ENCODE measurements at places on chromosomes 1 and 21. TPM values are rescaled to one million over a fixed set of nuclear protein-coding genes. Genes with fewer than 3 reads are reported as not detected.

Gene CRYZL1
- 46.4 TPM for total RNA-seq

Gene CFHR3
- total RNA-seq = not detected

Gene HSD3B2
- not detected for total RNA-seq

Gene SH2D5
- total RNA-seq = 0.09 TPM

Gene C1QTNF12
- total RNA-seq = 14.2 TPM

Gene ILF2
- 245 TPM for total RNA-seq

Gene ERICH3
- not detected for total RNA-seq

Gene PALMD
- not detected for total RNA-seq

Gene LCK
- 254 TPM for total RNA-seq

Gene CD48
- total RNA-seq = 215 TPM

Gene GFI1
- total RNA-seq = 96.5 TPM

Gene AGT
- not detected for total RNA-seq

Gene CCDC27
- total RNA-seq = not detected

Gene SELENBP1
- not detected for total RNA-seq

Gene S100A9
- not detected for total RNA-seq

Gene FOXO6
- total RNA-seq = 0.21 TPM

Gene LCE1F
- total RNA-seq = not detected

Gene AGTRAP
- total RNA-seq = 13.4 TPM

Gene RNF187
- 339 TPM for total RNA-seq

Gene CD34
- 0.05 TPM for total RNA-seq

Gene VHLL
- 0.91 TPM for total RNA-seq

Gene MX1
- 65.2 TPM for total RNA-seq

Gene FCRLB
- 1.2 TPM for total RNA-seq

Gene OR2G6
- not detected for total RNA-seq

Gene PTCH2
- 3.2 TPM for total RNA-seq

Gene CELA3B
- total RNA-seq = not detected

Gene SLC9C2
- not detected for total RNA-seq

Gene BRDT
- total RNA-seq = not detected

Gene CTSE
- not detected for total RNA-seq

Gene OR2L8
- total RNA-seq = not detected

Gene KCNC4
- total RNA-seq = 28.9 TPM

Gene PDPN
- not detected for total RNA-seq

Gene SPRR1A
- total RNA-seq = not detected
